Activated CD4-positive, alpha-beta memory T cell treated with anti-CD3 and anti-CD28 coated beads for 36 hours (primary cell): ENCODE measurements at places on chromosomes 4 and X. TPM values are rescaled to one million over a fixed set of nuclear protein-coding genes. Genes with fewer than 3 reads are reported as not detected.

DNA sequence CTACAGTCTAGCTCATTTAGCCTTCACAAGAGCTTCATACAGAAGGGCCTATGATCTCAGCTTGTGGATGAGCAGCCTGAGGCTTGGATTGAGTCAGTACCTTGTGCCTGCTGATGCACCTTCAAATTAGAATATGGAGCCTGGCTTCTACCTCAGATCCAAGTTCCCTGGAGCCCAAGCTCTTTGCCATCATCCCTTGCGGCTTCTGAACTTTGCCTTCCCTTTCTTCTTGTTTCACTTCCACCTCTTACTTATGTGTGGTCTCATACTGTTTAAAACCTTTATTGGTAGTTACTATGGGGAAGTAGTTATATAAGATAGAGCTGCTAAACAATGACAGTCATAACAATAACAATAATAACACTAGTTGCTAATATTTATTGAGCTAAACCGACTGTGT is 84.3 kb upstream of the AFF2 start:
- peaks cover 10% of the 10 kb centered on the region for H3K4me1 ChIP-seq
- no peaks in the 10 kb centered on the region for H3K27me3 ChIP-seq
- DNase-seq, result no peak
- no peaks in the 10 kb centered on the region for H3K36me3 ChIP-seq

- no peak overlapping the region for H3K27ac ChIP-seq
- H3K4me3 ChIP-seq, result no peak overlapping the region
- no peak for DNase-seq
- H3K4me1 ChIP-seq, result no peaks in the 10 kb centered on the region
These were observed 1021.8 kb downstream of the STPG2 start for GRCh38 chr4:97121493-97121892.

The ZNF157 gene
- 0.50 TPM for total RNA-seq

DNA sequence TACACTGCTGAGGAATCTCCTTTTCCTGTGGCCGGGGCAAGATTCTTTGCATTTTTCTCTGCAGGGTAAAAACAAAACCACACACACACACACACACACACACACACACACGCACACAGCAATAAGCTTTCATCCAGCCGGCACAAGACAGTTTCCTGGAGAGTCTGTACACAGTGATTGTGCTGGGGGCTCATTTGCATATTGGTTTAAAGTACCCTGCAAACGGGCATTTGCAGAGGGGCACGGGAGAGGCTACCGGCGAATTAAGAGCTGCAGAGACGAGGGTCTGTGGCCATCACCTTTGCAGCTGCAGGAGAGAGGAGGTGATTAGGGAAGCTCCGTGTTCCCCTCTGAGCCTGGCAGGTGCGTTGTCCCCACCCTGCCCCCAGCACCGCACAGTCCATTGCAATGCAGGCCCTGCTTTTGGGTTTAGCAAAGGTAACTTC is 219.9 kb downstream of the SHOX start:
- no peaks in the 10 kb centered on the region for H3K36me3 ChIP-seq
- H3K27ac ChIP-seq, result no peak overlapping the region
- no peaks in the 10 kb centered on the region for H3K4me1 ChIP-seq
- H3K27me3 ChIP-seq, result peaks cover 3% of the 10 kb centered on the region
- H3K4me3 ChIP-seq, result no peak overlapping the region

The MAGIX gene
- 1.0 TPM for total RNA-seq

DNA sequence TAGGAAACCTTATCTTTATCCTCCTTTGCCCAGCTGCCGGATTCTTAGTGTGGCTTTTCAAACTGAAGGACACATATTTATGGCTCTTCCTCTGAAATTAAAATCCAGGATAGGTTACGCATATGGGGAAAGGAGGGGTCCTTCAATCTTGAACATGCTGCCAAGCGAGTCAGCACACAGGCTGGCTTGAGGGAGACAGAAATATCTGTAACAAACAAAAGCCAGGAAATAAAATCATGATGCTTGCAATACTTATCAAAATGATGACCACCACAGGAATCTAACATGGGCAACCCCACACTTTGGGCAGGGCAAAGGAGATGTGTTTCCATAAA is 196.4 kb upstream of the LDB2 start:
- no peaks in the 10 kb centered on the region for H3K36me3 ChIP-seq
- no peak overlapping the region for H3K4me3 ChIP-seq
- H3K4me1 ChIP-seq, result no peaks in the 10 kb centered on the region
- H3K27me3 ChIP-seq, result peaks cover 5% of the 10 kb centered on the region

DNA sequence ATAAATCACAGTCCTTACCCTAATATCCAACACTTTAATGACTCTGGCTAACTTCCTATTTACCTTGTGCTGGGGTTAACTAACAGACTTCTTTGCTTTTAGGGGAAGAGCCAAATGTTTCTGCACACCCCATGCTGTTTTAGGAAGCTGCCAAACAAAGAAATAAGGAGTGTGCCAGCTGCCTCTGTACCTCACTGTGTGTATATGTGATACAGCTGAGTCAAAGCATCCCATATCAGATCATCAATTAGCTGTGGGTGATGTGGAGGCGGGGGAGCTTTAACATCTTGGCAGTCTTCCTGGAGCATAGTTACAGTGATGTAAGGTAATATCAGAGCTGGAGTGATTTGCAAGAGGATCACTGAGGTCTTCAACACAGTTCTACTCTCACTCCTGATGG is 95.4 kb downstream of the COL25A1 start:
- no peak for DNase-seq
- no peaks in the 10 kb centered on the region for H3K36me3 ChIP-seq
- H3K27ac ChIP-seq, result no peak overlapping the region
- H3K27me3 ChIP-seq, result peaks cover 3% of the 10 kb centered on the region
- no peak overlapping the region for H3K4me3 ChIP-seq

The H2BW2 gene
- total RNA-seq, result not detected

DNA sequence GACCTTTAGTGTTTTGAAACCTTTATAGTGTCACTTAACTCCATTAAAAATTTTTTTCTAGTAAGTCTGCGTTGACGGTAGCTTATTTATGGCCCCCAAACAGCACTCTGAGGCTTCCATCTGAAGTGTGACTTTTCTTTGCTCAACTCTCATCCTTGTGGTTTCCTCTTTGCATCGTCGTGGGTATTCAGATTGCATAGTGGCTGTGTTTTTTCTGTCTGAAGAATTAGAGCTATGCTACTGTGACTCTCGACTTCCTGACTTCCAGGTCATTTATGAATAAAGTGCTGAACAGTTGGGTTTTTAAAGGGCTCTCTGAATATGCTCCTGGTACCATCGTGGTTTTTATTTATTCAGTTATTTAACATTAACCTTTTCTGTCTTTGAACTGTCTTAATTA is 44.9 kb downstream of the JADE1 start:
- peaks cover 65% of the 10 kb centered on the region for H3K36me3 ChIP-seq
- no peaks in the 10 kb centered on the region for H3K27me3 ChIP-seq
- DNase-seq, result no peak
- H3K4me3 ChIP-seq, result no peak overlapping the region
- H3K27ac ChIP-seq, result peak overlapping the region; percentile 83
- peaks cover 32% of the 10 kb centered on the region for H3K4me1 ChIP-seq

The FAM193A gene
- 22.6 TPM for total RNA-seq

DNA sequence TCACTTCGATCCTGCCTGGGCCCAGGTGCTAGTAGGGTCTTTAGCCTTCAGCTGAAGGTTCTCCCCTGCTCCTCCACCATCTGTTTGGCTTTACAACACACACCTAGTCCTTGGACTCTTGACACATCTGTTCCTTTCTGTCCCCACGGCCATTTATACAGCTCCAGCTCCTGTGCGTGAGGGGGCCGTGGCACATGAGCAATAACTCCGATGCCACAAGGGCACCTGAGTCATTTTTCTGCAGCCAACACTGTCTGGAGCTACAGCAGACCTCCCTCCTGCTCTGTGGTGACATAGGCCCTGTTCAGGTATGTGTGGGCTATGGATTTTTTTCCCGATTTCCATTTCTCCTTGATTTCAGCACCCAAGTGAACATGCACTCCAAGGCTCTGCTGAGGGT is 44.7 kb upstream of the BCOR start:
- DNase-seq, result no peak
- H3K27ac ChIP-seq, result no peak overlapping the region
- H3K36me3 ChIP-seq, result no peaks in the 10 kb centered on the region
- peaks cover 4% of the 10 kb centered on the region for H3K4me1 ChIP-seq
- no peak overlapping the region for H3K4me3 ChIP-seq

GRCh38 chrX:63652086-63652765 is 132.8 kb downstream of the ARHGEF9 start:
- no peak overlapping the region for H3K27ac ChIP-seq
- H3K36me3 ChIP-seq, result peaks cover 31% of the 10 kb centered on the region
- no peak for DNase-seq
- H3K27me3 ChIP-seq, result no peaks in the 10 kb centered on the region
- H3K4me1 ChIP-seq, result no peaks in the 10 kb centered on the region

- no peaks in the 10 kb centered on the region for H3K4me1 ChIP-seq
- H3K36me3 ChIP-seq, result no peaks in the 10 kb centered on the region
- DNase-seq, result no peak
- H3K27me3 ChIP-seq, result no peaks in the 10 kb centered on the region
- no peak overlapping the region for H3K4me3 ChIP-seq
These were observed 13.8 kb downstream of the NEXMIF start for GRCh38 chrX:74911494-74911893.

DNA sequence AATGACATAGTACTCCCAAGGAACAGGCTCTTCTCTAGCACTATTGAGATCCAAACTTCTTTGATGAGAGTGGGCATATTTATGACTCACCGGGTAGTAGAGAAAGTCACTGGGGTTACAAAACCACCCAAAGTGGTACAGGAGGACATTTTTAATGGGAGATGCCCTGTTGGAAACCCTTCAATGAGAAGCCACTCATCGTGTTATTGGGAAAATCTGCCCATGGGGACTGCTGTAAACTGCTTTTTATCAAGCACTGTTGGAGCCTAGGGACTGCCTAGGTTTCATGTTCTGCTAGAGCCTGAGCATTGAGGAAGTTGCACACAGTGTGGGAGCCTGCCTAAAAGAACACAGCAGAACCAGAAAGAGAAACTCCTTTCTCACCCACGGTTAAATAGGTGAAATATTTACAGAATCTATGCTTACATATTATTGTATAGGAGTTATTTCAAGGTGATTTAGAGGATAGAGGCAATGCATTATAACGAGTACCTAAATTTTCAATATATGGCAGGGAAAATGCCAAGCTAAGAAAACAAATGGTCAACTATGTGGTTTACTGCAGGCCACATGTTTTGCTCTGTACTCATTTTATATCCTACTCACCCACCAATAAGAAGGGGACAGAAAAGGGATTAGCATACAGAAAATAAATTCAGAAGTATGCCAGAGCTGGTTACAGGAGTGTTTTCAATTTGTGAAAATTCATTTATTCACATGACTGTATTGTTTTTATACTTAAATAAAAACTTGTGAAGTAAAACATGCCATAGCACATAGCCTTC is 559.1 kb downstream of the FSTL5 start:
- no peak overlapping the region for H3K27ac ChIP-seq
- no peak overlapping the region for H3K4me3 ChIP-seq
- DNase-seq, result no peak
- H3K36me3 ChIP-seq, result no peaks in the 10 kb centered on the region
- no peaks in the 10 kb centered on the region for H3K4me1 ChIP-seq

DNA sequence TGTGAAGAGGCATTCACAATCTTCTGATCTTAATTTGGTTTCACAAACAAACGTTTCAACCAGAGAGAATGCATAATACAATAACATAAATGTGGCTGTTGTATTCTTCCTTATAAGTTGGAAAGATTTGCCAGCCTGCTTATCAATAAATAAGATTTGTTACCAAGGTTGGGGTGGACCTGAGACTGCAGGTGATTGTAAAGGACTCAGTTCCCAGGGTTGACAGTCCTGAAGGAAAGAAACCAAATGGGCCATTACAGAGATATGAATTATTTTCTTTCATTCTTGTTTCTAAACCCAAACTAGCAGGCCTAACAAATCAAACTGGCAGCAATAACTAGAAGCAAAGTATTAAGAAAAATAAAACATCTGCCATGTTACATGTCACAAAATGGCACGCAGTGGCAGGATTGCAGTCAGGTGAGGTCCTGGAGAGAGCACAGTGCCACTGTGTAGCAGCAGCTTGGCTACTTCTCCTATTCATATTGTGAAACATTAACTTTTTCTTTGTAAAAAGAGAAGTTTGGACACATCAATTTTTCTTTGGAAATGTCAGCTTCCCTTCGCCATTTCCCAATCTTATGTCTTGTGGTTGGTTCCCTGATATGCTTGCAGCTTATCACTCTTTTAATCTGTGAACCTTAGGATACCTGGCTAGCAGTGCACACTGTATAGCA is 133.8 kb upstream of the EMCN start:
- H3K27me3 ChIP-seq, result peaks cover 2% of the 10 kb centered on the region
- DNase-seq, result no peak
- no peak overlapping the region for H3K4me3 ChIP-seq
- no peaks in the 10 kb centered on the region for H3K4me1 ChIP-seq
- H3K36me3 ChIP-seq, result no peaks in the 10 kb centered on the region
- H3K27ac ChIP-seq, result no peak overlapping the region

The SLC2A9 gene
- 0.10 TPM for total RNA-seq

The CNKSR2 gene
- 3.7 TPM for total RNA-seq

The SPOCK3 gene
- not detected for total RNA-seq

DNA sequence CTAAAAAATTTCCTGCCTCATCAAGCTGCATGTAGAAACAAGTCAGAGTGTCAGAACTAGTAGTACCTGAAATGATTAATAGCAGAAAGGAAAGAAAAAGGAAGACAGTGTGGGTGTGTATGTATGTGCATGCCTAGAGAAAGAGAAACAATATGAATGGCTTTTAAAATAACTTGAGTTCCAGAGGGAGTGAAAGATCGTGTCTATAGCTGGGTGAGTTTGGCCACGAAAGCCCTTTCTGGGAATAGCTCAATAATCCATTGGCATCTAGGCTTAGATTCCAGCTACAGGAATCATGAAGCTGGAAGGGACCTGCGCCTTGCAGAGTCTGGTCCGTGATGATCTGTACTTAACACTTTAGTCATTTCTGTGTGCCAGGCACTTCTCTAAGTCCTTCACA is 195.6 kb downstream of the RAPGEF2 start:
- H3K36me3 ChIP-seq, result no peaks in the 10 kb centered on the region
- H3K27ac ChIP-seq, result no peak overlapping the region
- peaks cover 18% of the 10 kb centered on the region for H3K4me1 ChIP-seq
- H3K27me3 ChIP-seq, result no peaks in the 10 kb centered on the region
- DNase-seq, result no peak

DNA sequence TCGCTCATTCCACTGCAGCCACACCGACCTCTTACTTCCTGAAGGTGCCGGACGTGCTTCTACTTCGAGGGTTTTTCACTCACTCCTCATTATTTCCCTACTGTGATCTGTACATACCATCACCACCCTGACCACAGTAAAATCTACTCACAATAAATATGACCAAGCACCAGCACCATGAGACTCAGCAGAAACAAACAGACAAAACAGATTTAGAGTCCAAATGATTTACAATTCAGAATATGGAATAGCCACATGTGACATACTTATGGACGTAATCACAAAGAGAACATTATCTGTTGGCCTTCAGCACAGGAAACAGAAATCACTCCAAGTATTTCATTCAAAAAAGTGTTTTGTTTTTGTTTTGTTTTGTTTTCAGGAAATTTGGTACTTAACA is 16.1 kb upstream of the KLB start:
- no peak for DNase-seq
- H3K36me3 ChIP-seq, result no peaks in the 10 kb centered on the region
- no peaks in the 10 kb centered on the region for H3K4me1 ChIP-seq
- no peak overlapping the region for H3K27ac ChIP-seq

- DNase-seq, result peak; percentile 55
- peaks cover 1% of the 10 kb centered on the region for H3K36me3 ChIP-seq
- H3K4me3 ChIP-seq, result no peak overlapping the region
- no peaks in the 10 kb centered on the region for H3K27me3 ChIP-seq
- H3K27ac ChIP-seq, result peak overlapping the region; percentile 82
These were observed 35.8 kb upstream of the FAM9C start for GRCh38 chrX:13080128-13080795.
